IPS DF 6.9 (cell line): ENCODE measurements at places on chromosomes 6 and 20.

DNA sequence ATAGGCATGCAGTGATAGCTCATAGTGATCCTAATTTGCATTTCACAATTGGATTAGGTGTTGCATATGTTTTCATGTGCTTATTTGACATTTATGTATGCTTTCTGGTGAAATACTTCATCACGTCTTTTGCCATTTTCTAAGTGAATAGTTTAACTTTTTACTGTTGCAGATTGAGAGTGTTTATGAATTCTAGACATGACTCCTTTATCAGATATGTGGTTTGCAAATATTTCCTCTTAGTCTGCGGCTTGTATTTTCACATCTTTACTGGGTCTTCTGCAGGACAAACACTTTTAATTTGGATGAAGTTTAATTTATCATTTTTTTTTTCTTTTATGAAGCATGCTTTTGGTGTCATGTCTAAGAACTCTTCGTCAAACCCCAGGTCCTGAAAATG is 39.2 kb downstream of the CCN2 start:
- no peak for DNase-seq

- DNase-seq, result no peak
Measured at GRCh38 chr20:61808447-61808846, 257.2 kb downstream of the TAF4 start.

DNA sequence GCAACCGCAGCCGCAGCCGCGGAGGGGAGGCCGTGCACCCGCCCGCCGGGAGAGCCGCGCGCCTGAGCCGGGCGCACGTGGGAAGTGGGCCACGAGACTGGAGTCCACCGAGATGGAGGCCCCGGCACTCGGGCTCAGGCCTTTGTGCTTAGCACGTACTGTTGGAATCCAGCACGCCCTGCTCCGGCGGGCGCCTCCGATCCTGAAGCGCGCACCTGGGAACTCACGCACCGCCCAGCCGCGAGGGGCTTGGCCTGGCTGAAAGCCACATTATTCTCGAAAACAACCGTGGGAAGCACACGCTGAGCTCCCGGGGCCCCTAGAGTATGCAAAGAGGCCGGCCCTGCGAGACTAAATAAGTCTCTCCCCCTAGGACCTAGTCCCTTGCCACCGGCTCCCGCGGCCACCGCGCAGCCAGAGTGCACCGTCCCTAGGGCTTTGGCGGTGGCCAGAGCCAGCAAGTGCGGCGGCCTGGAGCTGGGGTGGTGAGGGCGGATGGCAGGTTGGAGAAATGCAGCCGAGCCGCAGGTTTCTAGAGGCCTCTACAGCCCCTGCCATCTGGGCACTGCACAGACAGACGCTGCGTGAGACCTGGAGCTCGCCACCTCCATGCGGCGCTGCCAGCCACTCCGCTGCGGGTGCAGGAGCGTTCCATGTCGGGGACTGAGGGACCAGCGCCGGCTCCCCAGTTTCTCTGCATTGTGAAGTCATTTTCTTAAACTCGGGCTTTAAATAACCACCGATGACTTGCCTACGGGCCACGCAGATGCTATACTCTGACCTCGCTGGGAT is 42.0 kb upstream of the LY86 start:
- peak; percentile 18 for DNase-seq

DNA sequence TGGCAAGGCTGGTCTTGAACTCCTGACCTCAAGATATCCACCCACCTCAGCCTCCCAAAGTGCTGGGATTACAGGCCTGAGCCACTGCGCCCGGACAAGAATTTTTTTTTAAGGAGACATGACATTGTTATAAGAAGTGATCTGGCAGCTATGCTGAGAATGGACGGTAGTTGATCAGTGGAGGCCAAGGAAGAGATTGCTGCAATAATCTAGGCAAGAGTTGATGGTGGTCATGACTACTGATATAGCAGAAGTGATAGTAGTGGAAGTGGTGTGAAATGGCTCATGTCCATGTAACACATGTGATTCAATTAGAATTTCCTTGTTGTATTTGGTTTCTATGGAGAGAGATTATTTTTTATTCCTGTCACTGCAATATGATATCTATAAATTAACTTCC is 125.3 kb upstream of the CCN2 start:
- no peak for DNase-seq

DNA sequence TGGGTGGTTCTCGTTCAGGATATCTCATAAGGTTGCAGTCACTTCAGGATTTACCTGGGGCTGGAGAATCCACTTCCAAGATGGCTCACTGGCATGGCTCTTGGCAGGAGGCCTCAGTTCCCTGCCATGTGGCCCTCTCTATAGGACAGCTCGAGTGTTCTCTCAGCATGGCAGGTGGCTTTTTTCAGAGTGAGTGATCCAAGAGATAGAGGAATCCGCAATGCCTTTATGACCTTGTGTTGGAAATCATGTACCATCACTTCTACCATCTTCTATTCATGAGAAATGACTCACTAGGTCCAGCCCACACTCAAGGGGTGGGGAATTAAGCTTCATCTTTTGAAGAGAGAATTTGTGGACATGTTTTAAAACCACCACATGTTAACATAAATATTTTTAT is 37.8 kb downstream of the PPP1R16B start:
- no peak for DNase-seq

DNA sequence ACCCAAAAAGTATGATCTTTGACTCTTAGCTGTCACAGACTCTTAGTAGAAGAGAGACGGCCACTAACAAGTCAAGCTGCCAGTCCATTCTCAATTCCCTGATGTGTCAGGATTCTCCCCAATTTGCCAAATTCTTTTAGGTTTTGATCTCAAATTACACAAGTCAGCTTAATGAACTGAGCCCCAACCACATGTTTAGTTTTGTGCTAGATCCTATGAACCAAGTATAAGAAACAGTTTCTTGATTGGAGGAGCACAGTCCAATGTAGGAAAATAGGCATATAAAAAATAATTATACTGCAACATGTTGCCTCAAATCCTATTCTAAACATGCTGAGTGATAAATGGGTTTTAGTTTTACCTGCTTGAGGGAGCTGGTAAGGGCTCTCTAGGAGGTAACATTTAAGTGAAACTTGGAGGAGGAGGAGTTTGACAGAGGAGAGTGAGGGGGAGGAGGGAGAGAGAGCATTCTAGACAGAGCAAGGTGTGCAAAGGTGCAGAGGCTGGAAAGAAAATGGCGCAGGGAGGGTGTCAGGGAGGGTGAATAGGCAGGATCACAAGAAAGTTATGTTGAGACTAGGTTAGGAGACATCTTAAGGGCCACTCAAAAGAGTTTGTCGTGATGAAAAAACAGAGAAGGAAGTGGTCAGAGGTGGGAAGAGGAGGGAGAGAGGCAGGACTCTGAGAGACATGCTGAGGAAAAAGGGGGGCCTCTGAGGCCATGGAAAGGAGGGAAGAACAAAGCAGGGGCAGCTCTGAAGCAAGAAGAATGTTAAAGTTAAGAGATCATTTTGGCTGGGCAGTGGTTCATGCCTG is 22.8 kb upstream of the FAM83C start:
- DNase-seq, result no peak

- no peak for DNase-seq
Measured at GRCh38 chr20:49400904-49401303, 81.6 kb downstream of the KCNB1 start.

- DNase-seq, result no peak
Measured at GRCh38 chr6:166441325-166442078, 58.8 kb upstream of the MPC1 start.

DNA sequence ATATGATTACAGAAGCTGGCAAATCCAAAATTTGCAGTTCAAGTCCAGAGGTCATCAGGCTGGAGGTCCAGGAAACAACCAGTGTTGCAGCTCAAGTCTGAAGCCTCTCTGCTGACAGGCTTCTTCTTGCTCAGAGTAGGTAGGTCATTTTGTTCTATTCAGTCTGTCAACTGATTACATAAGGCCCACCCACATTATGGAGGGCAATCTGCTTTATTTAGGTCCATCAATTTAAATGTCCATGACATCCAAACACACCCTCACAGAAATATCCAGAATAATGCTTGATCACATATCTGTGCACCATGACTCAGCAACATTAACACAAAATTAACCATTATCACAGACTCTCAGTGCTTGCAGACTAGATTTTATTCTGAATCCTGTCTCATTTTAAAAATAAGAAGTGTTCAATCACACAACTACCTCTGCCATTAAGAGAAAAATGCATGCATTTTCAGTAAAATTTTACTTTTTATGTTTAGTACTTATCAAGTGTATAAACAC is 759.2 kb upstream of the ADGRB3 start:
- no peak for DNase-seq

DNA sequence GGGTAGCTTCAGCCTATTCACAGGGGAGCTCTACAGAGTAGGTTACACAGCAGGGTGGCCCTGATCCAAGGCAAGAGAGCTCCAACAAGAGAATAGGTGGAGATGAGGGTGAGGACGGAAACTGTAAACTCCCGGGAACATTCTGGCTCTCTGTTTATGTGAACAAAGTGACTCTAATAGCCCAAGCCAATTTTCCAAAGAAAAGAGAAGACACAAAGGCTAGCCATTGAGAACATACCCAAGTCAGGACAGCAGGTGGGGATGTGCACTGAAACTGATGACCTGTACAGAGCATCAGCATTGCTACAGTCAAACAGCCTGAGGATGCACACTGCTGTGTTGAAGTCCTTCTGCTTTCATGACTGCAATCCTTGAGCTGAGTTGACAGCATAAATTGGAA is 136.0 kb upstream of the TOP1 start:
- DNase-seq, result no peak
